SW480 (cell line): ENCODE measurements at places on chromosomes 6 and 20.
A peak's percentile ranks its signal among the peaks of the same experiment; 100 is the strongest.

DNA sequence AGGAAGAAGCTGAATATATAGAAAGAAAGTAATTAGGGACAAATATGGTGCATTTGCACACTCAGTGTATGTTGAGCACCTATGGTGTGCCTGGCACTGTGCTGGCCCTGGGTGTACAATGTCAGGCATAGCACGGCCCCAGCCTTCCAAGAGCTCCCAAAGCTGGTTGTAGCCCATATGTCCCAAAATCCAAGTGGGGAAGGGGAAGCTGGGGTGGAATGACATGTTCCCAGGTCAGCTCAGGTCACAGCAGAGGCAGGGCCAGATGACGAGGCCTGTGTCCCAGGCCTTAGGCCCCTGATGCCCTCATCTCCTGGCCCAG lies 170.0 kb downstream of the VEGFA start:
- DNase-seq, result no peak

DNA sequence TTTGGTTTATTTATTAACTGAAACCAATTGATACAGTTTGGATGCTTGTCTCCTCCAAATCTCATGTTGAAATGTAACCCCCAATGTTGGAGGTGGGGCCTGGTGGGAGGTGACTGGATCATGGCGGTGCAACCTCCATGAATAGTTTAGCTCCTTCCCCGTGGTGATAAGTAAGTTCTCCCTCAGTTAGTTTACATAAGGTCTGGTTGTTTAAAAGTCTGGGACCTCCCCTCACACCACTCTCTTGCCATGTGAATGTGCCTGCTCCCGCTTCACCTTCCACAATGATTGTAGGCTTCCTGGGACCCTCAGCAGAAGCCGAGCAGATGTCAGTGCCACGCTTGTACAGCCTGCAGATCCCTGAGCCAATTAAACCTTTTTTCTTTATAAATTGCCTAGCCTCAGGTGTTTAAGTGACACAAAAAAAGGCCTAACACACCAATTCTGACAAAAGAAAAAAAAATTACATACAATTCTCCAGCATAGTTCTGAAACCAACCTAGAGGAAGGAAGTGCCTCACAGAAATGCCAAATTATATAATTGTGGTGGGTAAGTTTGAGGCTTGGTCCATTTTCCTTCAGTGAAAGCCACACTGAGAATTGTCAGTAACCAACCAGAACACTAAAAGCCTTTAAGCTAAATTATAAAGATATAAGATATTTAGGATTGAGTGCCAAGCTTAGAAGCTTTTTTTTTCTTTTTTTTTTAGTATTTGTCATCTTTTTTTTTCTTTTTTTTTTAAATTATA lies 15.0 kb downstream of the MAP7 start:
- no peak for DNase-seq

GRCh38 chr6:83893024-83893423 lies 33.5 kb downstream of the CYB5R4 start:
- DNase-seq, result no peak

- peak; percentile 89 for DNase-seq
Measured at GRCh38 chr20:21183722-21184121, 57.8 kb downstream of the KIZ start.

DNA sequence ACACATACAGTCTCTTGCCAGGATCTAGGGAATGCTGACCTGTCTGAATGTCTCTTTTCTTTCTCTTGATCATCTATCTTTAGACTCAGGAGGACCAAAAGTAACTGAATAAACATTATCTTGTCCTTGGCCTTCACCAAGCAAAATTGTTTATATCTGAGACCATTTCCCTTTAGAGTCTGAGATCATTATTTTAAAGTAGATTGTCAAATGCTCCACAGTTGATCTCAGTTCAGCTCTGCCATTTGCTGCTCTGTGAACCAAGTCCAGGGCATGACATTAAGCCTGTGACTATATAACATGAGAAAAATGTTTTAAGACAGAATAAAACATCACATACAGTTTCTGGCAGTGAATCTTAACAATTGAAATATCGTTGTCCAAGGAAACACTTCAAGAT lies 148.3 kb upstream of the NRSN1 start:
- DNase-seq, result no peak

DNA sequence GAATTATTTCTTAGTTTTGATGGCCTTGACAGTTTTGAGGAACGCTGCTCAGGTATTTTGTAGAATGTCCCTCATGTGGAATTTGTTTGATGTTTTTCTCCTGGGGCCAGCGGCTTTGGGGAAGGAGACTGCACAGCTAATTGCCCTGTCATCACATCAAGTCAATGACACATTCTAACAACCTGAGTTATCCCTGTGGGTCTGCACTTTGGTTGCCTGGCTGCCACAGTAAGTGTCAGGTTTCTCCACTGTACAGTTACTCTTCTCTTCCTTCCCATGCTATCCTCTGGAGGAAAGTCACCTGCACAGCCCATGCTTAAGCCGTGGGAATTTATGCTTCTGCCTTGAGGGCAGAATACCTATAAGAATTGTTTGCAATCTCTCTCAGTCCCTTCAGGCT lies 1.4 kb upstream of the TREML4 start:
- peak; percentile 45 for DNase-seq

GRCh38 chr6:97674802-97675201 lies 391.8 kb upstream of the MMS22L start:
- DNase-seq, result no peak

- DNase-seq, result no peak
Measured at GRCh38 chr20:20614391-20614790, 98.1 kb downstream of the RALGAPA2 start.

DNA sequence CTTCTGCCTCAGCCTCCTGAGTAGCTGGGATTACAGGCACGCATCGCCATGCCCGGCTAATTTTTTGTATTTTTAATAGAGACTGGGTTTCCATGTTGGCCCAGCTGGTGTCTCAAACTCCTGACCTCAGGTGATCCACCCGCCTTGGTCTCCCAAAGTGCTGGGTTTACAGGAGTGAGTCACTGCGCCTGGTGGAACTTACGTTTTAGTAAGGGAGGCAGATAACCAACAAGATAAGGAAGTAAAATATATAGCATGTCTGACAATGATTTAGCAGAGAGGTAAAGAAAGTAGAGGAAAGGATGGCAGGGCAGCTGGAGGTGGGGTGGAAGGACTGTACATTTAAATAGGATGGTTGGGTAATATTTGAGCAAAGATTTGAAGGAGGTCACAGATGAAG lies 12.8 kb upstream of the MYMX start:
- DNase-seq, result no peak

GRCh38 chr6:142783499-142783898 lies 161.5 kb downstream of the HIVEP2 start:
- no peak for DNase-seq

DNA sequence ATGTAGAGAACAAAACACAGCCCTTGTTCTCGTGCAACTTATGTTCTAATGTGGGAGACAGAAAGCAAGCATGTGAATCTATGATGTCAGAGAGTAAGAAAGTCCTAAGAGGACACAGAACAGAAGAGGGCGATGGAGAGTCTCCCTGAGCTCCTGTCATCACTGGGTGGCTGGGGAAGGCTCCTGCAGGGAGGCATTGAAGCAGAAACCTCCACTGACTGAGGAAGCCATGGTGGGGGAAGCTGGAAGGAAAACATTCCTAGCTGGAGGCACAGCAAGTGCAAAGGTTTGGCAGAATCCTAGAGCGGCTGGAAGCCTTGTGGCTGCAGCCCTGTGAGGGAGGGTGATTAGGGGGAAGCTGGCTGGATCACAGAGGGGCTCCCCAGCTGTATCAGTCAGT lies 248.0 kb downstream of the CDH26 start:
- DNase-seq, result peak; percentile 75

DNA sequence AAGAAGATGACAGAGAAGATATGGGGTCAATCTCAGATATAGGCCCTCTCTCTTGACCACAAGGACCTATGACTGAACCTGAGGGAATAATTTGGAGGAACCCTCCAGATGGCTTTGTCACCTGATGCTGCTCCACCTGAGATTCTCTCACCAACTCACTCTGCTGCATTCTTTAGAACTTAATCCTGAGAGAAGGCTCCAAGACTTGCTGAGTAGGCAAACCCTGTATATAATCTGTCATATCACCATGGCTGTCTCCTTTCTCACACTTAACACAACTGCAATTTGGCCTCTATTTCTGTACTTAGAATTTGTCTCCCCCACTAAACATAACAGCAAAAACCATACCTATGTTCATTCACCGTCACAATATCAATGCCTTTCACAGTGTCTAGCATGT lies 172.3 kb downstream of the PKHD1 start:
- DNase-seq, result no peak

GRCh38 chr6:124479991-124480430 lies 482.2 kb upstream of the RNF217 start:
- no peak for DNase-seq

- no peak for DNase-seq
Measured at GRCh38 chr6:125717120-125717731, 32.2 kb upstream of the HEY2 start.

GRCh38 chr6:15171026-15171425 lies 74.8 kb upstream of the JARID2 start:
- DNase-seq, result no peak
